H9 (cell line): ENCODE measurements at places on chromosomes 13 and 19. TPM values are rescaled to one million over a fixed set of nuclear protein-coding genes. Genes with fewer than 3 reads are reported as not detected.

The METTL21C gene
- total RNA-seq = not detected in 2 replicates

The PNMA8A gene
- total RNA-seq = 22.6 and 23.2 TPM in 2 replicates

The DPF1 gene
- total RNA-seq = 12.0 and 13.1 TPM in 2 replicates

The PARP4 gene
- 25.9 and 26.2 TPM in 2 replicates for total RNA-seq

The C1QTNF9 gene
- not detected in 2 replicates for total RNA-seq

The ZNF565 gene
- 4.8 and 5.3 TPM in 2 replicates for total RNA-seq

The RNF17 gene
- total RNA-seq = not detected in 2 replicates

The CYP4F8 gene
- total RNA-seq = not detected in 2 replicates

The CLIP3 gene
- 19.7 and 20.9 TPM in 2 replicates for total RNA-seq

The RFX1 gene
- 19.2 and 21.4 TPM in 2 replicates for total RNA-seq

The FREM2 gene
- 15.4 and 16.0 TPM in 2 replicates for total RNA-seq

The ELSPBP1 gene
- total RNA-seq = not detected in 2 replicates

The ZNF799 gene
- total RNA-seq = 4.1 and 5.2 TPM in 2 replicates

The KLK3 gene
- total RNA-seq = not detected in 2 replicates

The SLC8A2 gene
- total RNA-seq = 10.7 and 11.3 TPM in 2 replicates

The SYNGR4 gene
- 0.31 TPM in 1 of 2 replicates, not detected in the other for total RNA-seq

The ZNF567 gene
- 15.9 and 16.1 TPM in 2 replicates for total RNA-seq

The CYP2F1 gene
- 0.63 TPM in 1 of 2 replicates, not detected in the other for total RNA-seq

The SPATA13 gene
- total RNA-seq = 12.6 and 14.1 TPM in 2 replicates

DNA sequence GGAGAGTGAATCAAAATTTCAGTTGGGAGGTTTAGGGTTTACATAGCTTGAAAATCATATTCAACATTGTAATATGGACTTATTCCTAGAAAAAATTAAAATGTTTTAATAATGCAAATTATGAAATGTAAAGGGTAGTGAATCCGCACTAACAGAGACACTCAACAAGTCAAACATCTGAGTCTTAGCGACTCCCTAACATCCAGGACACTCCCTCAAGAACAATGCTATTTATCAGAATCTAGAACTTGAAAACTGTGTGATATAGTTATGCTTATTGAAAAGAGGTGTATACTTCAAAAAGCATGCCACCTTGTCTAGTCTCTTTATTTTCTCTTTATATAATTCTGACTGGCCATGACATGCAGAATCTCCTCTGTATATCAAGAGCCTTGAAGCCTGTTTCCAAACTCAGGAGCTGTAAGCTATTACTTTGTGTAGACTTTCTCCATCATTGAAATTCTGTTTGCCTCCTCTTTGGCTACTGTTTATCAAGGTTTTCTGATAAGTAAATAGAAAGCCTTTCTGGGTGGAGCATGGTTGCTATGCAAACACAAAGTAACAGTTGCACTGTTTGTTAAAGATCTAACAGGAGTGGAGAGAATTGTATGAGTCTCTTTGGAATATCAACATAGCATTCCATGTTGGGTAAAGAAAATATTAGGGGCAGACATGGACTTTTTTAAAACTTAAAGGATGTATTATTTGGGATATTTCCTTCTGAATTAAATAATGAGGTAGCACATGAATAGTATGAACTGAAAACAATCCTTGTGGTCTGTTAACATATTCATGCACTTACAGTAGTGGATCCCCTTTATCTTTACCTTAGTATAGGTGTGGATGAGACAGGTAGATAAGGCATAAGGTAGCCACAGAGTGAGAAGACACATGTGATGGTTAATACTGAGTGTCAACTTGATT is 56.4 kb upstream of the MBNL2 start:
- no peaks in the 10 kb centered on the region for H3K36me3 ChIP-seq
- no peak overlapping the region for H3K27ac ChIP-seq
- H3K4me3 ChIP-seq = no peak overlapping the region
- no peak for DNase-seq

- no peaks in the 10 kb centered on the region; the same call in 1 of the 2 replicates for H3K27me3 ChIP-seq
- H3K27ac ChIP-seq = no peak overlapping the region
- DNase-seq = peak; percentile 86
- H3K36me3 ChIP-seq = no peaks in the 10 kb centered on the region; the same call in 2 of the 3 replicates
- H3K4me1 ChIP-seq = peaks cover 4% of the 10 kb centered on the region; the same call in 1 of the 2 replicates
These were observed 3.5 kb downstream of the ANGPTL4 start for GRCh38 chr19:8367327-8368001.

DNA sequence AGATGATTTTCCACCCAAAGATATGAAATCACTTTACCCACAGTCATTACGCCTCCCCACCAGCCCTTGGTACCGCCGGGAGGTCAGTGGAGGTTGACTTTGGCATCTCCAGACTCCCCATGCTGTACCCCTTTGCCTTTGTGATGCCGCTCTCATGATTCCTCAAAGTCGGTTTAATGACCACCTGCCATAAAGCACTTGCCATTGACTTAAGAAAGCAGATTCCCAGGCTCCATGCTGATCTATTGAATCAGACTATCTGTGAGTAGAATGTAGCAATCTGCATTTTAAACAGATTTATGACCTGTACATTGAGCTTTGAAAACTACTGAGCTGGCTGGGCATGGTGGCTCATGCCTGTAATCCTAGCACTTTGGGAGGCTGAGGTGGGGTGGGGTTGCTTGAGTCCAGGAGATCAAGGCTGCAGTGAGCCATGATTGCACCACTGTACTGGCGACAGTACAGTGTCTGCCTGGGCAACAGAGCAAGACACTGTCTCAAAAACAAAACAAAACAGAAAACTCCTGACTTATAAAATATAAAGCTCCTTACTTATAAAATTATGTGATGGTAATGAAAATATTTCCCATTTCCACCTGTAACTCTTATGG is 235.2 kb downstream of the KLF5 start:
- H3K27me3 ChIP-seq = no peaks in the 10 kb centered on the region
- H3K4me3 ChIP-seq = no peak overlapping the region
- H3K36me3 ChIP-seq = no peaks in the 10 kb centered on the region
- H3K27ac ChIP-seq = no peak overlapping the region

DNA sequence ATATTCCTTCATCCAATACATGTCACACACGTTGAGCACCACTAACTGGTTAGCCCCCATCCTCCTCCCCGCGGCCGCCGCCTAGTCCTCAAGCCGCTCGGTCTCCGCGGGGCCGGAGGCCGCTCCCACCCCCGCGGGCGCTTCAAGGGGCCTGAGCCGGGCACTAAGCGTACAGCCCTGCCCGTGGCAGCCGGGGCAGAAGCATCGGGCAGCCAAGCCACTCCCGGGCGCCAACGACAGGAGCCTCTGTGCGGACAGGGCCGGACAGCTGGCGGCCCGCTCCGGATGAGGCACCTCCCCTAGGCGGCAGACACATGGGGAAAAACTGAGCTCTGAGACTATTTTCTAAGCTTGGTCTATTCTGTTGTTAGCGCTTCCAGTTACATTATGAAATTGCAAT is 2.8 kb upstream of the ZNF543 start:
- no peaks in the 10 kb centered on the region for H3K27me3 ChIP-seq
- H3K4me1 ChIP-seq = no peaks in the 10 kb centered on the region
- H3K27ac ChIP-seq = no peak overlapping the region

- H3K27ac ChIP-seq = no peak overlapping the region
- no peak for DNase-seq
- no peaks in the 10 kb centered on the region for H3K27me3 ChIP-seq
- H3K4me1 ChIP-seq = no peaks in the 10 kb centered on the region
- H3K36me3 ChIP-seq = no peaks in the 10 kb centered on the region
These were observed 236.6 kb upstream of the MAB21L1 start for GRCh38 chr13:35712907-35713761.

GRCh38 chr19:29415507-29415906 is 110.3 kb upstream of the VSTM2B start:
- peak; percentile 75 for DNase-seq
- H3K4me3 ChIP-seq = no peak overlapping the region
- H3K27ac ChIP-seq = no peak overlapping the region
- no peaks in the 10 kb centered on the region for H3K27me3 ChIP-seq
- H3K4me1 ChIP-seq = no peaks in the 10 kb centered on the region

- no peak overlapping the region for H3K4me3 ChIP-seq
- no peak for DNase-seq
- peaks cover 22% of the 10 kb centered on the region for H3K36me3 ChIP-seq
These were observed 103.9 kb downstream of the DOCK9 start for GRCh38 chr13:98874029-98874397.

GRCh38 chr13:40590112-40590862 is 76.2 kb downstream of the FOXO1 start:
- no peaks in the 10 kb centered on the region for H3K27me3 ChIP-seq
- H3K27ac ChIP-seq = no peak overlapping the region
- peaks cover 29% of the 10 kb centered on the region for H3K4me1 ChIP-seq
- peaks cover under 1% of the 10 kb centered on the region; the same call in 2 of the 3 replicates for H3K36me3 ChIP-seq
- DNase-seq = no peak

DNA sequence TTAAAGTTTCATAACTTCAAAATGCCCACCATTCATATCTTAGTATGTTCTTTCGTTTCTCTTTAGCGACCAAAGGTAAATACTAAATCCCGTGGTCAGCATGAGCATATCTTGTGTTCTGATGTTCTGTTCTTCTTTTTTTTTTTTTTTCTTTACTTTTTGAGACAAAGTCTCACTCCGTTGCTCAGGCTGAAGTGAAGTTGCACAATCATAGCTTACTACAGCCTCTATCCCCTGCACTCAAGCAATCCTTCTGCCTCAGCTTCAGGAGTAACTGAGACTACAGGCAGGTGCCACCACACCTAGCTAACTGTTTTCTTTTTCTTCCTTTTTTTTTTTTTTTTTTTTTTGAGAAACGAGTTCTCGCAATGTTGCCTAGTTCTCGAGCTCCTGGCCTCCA is 60.9 kb upstream of the ATP12A start:
- DNase-seq = no peak
- H3K4me1 ChIP-seq = no peaks in the 10 kb centered on the region
- no peak overlapping the region for H3K27ac ChIP-seq
- no peak overlapping the region for H3K4me3 ChIP-seq

DNA sequence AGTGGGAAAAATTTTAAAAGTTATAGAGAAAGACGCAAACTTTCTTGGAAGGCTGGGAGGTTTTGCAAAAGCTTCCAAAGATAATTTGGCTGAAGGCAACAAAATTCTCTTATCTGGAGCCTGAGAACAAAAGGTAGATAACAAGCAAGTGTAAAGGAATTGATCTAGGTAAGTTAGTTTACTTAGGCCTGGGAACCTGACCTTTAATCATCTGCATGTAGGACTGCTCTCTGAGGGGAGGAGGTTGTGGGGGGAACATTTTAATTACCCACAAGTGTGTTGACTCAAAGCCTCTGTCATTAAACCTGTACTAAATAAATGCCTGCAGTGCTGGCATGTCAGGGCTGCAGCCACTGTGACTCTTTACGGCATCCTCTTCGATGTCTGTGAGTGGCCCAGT is 532.3 kb upstream of the SLITRK5 start:
- H3K4me1 ChIP-seq = no peaks in the 10 kb centered on the region
- no peak overlapping the region for H3K4me3 ChIP-seq
- no peaks in the 10 kb centered on the region for H3K27me3 ChIP-seq
- H3K27ac ChIP-seq = no peak overlapping the region
- peaks cover 5% of the 10 kb centered on the region for H3K36me3 ChIP-seq

GRCh38 chr19:6997679-6998445 is 23.4 kb downstream of the MBD3L2B start:
- no peaks in the 10 kb centered on the region for H3K27me3 ChIP-seq
- no peak overlapping the region for H3K27ac ChIP-seq
- H3K36me3 ChIP-seq = peaks cover 9% of the 10 kb centered on the region; the same call in 2 of the 3 replicates
- no peak for DNase-seq
- H3K4me1 ChIP-seq = no peaks in the 10 kb centered on the region

GRCh38 chr13:25602176-25602575 is 230.4 kb downstream of the ATP8A2 start:
- H3K27me3 ChIP-seq = no peaks in the 10 kb centered on the region
- DNase-seq = peak; percentile 48
- no peak overlapping the region for H3K27ac ChIP-seq
- H3K4me1 ChIP-seq = peaks cover 2% of the 10 kb centered on the region; the same call in 1 of the 2 replicates
- H3K4me3 ChIP-seq = no peak overlapping the region

DNA sequence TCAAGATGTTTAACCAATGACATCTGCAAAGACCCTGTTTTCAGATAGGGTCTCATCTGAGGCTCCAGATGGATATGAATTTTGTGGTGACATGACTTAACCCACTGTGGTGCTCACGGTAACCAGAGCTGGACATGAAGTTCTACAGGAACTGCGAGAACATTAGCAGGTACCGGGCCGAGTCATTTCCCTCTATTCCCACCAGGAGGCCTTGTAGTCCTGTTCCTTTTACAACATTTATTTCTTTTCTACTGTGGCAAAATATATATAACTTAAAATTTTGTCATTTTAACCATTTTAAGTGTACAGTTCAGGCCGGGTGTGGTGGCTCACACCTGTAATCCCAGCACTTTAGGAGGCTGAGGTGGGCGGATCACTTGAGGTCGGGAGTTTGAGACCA is 7.6 kb upstream of the TSPAN16 start:
- no peaks in the 10 kb centered on the region for H3K4me1 ChIP-seq
- no peaks in the 10 kb centered on the region for H3K27me3 ChIP-seq
- no peak overlapping the region for H3K4me3 ChIP-seq
- H3K27ac ChIP-seq = no peak overlapping the region
- DNase-seq = no peak

- H3K27me3 ChIP-seq = no peaks in the 10 kb centered on the region
- no peaks in the 10 kb centered on the region for H3K4me1 ChIP-seq
- H3K27ac ChIP-seq = no peak overlapping the region
These were observed 19.8 kb downstream of the ARID3A start for GRCh38 chr19:945401-946252.

DNA sequence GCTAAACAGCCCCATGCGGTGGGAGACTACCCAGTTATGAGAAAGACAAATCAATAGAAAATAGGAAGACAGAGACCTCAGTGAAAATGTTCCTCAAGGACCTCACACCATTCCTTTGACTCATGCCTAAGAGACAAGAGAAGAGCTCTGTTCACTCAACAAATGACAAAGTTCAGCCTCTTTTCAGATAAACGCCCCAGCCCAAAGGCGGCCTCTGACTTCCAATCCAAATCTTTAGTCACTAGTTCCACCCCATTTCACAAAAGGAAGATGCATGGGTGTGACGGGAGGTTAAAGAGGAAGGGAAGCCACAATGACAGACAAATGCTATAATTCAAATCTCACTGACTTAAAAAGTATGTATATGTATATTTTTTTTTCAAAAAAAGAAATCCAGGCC is 8.1 kb downstream of the CARS2 start:
- H3K27ac ChIP-seq = no peak overlapping the region
- no peak for DNase-seq
- no peak overlapping the region for H3K4me3 ChIP-seq
- no peaks in the 10 kb centered on the region for H3K27me3 ChIP-seq
- peaks cover 62% of the 10 kb centered on the region for H3K36me3 ChIP-seq

DNA sequence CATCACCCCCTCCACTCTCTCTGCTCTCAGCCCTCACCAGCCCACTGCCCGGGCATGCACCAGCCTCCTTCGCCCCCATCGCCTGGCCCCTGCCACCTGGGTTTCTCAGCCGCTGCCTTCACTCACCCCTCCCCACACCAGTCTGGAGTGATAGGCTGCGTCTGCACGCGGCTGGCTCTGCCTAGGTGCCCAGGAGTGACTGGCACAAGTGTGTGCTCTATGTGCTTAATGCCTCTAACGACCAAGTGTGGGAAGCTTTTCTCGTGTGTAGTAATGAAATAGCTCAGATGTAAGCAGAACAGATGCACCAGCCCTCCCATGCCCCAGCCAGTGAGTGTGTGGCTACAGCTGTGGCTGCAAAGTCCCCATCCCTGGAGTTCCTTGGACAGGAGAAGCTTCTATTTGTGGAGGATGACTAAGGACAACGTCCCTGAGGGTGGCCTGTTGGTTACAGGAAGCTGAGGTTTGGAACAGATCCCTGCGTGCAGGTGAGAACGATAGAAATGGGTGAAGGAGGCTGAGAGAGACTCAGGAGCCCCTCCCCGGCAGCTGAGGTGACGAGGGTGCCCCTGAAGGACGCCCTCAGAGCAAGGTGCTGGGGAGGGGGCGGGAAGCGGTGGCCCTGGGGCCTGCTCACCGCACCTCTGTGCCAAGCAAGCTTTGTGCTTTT is 35.6 kb downstream of the ATP11A start:
- H3K4me1 ChIP-seq = peaks cover 8% of the 10 kb centered on the region; the same call in 1 of the 2 replicates
- no peaks in the 10 kb centered on the region for H3K27me3 ChIP-seq
- no peak overlapping the region for H3K27ac ChIP-seq
- peaks cover 2% of the 10 kb centered on the region; the same call in 1 of the 2 replicates for H3K36me3 ChIP-seq
